CD4-positive, alpha-beta T cell treated with Interleukin-4 for 4 hours (primary cell): ENCODE measurements at places on chromosomes 2 and 18.

DNA sequence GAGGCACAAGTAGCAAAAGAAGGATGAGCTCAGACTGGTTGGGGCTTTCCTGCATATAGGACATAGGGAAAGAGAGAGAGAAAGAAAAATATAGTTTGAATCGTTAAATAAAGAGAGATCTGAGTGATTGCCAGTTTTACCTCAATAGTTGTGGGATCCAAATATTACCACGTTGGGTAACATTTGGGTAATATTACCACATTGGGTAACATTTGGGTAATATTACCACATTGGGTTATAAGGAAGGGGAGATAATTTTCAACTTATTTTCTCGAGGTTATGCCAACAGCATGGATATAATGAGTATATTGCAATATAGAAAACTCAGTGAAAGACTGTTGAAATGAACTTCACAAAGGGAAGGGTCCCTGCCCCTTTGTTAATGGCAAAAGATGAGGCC, 20.7 kb downstream of the SP140 start:
- DNase-seq, result no peak

GRCh38 chr2:218505754-218506371, 62.3 kb downstream of the USP37 start:
- DNase-seq, result no peak

GRCh38 chr2:240856151-240856980, 12.3 kb upstream of the AGXT start:
- DNase-seq, result no peak

GRCh38 chr2:112818094-112818902, 18.3 kb downstream of the IL1B start:
- DNase-seq, result no peak
